WTC11 (cell line): ENCODE measurements at places on chromosomes 2 and 18. TPM values are rescaled to one million over a fixed set of nuclear protein-coding genes. Genes with fewer than 3 reads are reported as not detected.

DNA sequence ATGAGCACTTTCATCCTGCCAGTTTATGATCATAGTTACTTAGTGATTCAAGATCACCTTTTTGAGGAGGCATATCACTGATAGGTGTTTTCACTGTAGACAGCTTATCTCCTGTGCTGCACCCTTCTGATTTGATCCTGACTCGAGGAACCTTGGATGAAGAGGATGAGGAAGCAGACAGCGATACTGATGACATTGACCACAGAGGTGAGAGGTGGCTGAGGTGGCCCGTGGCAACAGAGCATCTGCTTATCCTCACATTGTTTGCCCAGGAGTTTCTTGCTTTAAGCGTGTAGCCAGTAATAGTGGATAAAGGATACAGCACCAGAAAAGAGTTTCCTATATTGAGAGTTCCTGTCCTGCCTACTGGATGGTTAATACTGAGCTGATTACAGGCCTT, 15.7 kb downstream of the SUPT7L start:
- no peak for DNase-seq

DNA sequence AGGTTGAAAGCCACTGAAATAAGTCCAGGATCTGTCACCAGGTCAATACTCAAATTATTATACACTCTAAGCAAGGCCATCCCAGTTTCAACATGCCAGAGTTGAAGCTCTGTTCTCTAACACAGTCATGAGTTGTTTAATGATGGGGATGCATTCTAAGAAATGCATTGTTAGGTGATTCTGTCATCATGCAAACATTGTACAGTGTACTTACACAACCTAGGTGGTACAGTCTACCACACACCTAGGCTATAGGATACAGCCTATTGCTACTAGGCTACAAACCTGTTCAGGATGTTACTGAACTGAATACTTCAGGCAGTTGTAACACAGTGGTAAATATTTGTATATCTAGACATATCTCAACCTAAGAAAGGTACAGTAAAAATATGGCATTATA, 162.2 kb downstream of the BAZ2B start:
- DNase-seq = no peak

DNA sequence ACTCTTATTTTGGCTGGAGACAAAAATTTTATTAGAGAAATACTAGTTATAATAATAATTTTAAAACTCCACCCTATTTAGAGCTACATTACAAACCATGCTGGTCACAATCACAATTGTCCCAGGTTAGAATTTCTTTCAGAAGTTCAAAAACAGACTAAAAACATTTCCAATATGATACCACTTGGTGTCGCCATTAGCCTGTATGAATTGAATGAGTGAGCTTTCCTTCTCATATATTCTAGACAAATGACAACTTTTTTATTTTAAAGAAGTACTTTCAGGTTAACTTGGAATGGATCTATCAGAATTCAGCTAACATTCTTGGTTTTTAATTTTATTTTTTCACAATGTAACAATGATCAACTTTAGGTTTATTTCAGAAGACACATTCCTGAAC, 48.0 kb downstream of the SERPINB8 start:
- no peak for DNase-seq

- peak; percentile 19 for DNase-seq
Observed at GRCh38 chr2:221606424-221606823, 34.3 kb upstream of the EPHA4 start.

GRCh38 chr2:71223767-71224333, 3.1 kb downstream of the PAIP2B start:
- DNase-seq = peak; percentile 71

DNA sequence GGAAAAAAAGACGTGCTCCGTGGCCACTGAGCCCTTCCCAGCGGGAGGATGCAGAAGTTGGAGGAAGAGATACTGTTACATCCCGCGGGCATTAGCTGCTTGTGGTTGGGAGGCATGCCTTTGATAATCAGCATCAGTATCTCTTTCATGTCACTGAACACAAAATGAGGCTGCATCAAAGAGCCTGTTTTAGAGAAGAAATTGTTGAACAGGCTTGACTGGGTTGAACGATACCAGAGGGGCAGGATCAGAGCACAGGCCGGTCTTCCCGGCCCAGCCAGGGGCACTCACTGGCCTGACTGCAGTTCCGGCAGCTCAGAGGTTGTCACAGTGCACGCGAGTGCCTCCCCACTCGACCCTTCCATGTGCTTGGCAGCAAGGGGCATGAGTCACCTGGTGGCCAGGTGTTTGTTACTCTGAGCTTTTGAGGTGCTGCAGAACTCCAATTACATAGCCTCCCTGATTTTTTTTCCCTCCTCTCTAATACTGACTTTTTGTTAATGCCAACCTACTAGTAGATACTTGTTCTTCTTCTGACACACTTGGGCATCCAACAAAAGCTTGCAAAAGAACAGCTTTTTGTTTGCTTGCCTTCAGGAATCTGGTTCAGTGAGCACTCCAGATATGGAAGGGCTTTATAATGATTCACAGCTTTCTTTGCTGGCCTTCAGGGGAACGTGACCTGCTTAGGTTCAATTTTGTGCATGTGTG, 121.6 kb downstream of the VAPA start:
- DNase-seq = no peak

GRCh38 chr2:17912266-17912691, 33.8 kb downstream of the KCNS3 start:
- DNase-seq = no peak

DNA sequence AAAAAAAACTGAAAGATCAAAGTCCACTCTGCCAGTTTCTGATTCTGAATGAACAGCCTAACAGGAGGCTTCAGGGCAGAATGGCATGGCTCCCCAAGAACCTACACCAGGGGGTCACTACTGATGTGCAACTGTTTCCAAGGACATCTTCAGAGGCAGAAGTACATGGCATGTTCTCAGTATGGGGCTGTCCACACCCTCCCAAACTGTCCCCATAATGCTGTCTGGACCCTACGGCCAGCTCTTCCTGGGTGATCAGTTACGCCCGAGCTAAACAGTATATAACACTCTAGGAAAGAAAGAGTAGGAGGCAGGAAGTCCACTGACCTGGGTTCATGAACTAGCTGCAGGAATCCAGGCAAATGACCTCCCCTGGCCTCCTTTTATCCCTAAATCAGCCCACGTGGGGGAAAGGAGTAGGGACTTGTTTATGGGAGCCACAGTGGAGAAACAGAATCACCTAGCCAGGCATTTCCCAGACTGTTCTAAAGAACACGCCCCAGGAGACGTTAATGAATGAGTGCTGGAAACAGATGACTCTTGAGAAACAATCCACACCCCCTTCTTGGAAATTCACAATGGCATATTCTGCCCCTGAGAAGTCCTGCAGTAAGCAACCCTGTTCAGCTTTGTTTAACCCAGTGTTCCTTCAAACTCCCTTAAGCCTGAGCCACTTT, 2.5 kb downstream of the TMBIM1 start:
- DNase-seq = no peak

DNA sequence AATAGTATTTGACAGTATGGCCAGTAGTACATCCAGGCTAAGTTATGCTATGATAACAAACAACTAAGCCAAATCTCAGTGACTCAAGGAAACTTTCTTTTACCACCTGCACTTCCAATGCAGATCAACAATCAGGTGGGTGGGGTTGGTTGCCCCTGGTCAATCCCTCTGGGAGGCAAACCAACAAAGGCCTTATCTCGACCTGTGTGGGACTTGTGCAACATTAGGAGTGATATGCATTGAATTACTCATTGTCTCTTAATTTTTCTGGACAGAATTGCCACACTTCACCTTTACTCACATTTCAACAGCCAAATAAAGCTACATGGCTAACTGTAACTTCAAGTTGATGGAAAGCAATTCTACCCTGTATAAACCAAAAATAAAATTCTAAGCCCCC, 1049.3 kb upstream of the CDH2 start:
- DNase-seq = no peak

The FSIP2 gene
- total RNA-seq = 1.9 to 2.2 TPM (median 1.9 TPM) in 3 replicates

The LBH gene
- total RNA-seq = 30.8 to 47.3 TPM (median 34.7 TPM) in 3 replicates
